ENCODE measurements at places on chromosomes 11 and 22. TPM values are rescaled to one million over a fixed set of nuclear protein-coding genes. Genes with fewer than 3 reads are reported as not detected.

GRCh38 chr11:1515082-1516060, 28.8 kb upstream of the MOB2 start:
- peak; percentile 76 for DNase-seq

DNA sequence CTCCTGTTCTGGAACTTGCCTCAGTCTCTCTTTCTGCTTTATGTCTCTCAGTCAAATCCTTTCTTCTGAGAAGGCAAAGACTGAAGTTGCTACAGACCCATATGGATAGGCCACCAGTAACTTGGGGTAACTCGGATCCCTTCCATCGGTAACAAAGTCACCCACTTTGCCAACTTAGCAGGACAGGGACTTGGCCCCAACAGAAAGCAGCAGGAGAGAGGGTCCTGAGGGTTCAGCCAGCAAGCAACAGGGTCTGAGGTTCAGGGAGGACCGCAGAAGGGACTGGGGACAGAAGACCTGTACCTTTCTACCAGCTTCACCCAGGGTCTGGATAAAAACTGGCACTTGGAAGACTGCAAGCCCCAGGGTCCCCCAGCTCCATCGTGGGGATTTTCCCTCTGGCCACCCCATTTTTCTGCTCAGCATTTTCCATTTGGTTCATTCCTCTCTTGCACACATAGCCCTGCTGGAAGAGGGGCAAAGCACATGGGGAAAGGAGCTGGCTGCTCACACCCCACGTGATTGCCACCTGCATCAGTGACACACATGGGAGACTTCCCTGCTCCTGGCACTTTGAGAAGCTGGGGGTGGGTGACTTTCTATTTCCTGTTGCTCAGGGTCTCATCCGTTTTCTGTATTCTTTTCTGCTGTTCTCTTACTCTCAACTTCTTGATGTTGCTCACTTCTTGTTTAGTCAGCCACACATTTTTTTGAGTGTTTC, 34.6 kb upstream of the GNAZ start:
- DNase-seq: peak; percentile 21

DNA sequence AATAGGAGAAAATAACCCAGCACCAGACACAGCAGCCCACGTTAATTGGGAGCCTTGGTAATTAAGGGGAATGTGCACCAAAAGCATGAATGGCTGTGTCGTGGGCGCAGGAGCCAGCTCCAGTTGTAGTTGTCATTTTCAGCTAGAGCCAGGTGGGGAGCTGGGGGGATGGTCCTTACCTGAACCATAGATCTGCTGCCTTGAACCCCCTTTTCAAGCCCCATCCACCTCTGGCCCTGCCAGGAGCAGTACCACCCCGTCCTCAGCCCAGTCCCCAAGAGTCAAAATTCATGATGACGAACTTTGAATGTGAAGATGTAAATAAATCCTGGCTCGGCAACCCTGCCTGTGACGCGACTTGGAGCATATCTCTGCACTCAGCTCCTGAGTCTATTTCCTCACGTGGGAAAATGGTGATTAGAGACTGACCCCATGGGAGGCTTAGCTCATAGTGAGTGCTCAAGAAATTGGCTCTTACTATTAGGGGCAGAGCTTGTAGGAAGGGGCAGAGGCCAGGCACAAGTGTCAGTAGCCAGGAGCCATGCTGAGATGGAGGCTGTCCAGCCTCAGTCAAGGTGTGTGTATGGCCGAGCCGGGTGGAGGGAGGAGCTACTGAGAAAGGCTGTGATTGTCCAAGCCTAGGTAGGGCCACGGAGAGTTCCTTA, 794 bp upstream of the FXYD6 start:
- no peak for DNase-seq

DNA sequence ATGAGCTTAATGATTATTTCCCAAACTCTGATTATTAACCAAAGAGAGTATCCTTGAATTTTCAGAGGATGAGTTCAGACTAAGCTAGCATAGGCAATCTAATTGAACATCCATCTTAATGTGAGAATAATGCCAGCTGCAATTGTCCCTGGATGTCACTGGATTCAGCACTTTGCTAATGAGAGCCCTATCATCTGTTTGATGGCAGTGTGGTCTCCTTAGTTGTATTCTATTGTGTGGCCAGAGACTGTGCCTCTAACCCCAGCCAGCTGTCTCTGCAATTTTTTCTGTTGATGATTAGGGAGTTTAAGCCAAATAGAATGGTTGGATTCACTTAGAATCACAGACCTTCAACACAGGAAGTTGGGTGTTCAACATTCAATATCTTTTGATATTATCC, 1249.5 kb downstream of the FAM181B start:
- no peak for DNase-seq

GRCh38 chr11:8790968-8791367, 108.4 kb downstream of the RPL27A start:
- no peak for DNase-seq

DNA sequence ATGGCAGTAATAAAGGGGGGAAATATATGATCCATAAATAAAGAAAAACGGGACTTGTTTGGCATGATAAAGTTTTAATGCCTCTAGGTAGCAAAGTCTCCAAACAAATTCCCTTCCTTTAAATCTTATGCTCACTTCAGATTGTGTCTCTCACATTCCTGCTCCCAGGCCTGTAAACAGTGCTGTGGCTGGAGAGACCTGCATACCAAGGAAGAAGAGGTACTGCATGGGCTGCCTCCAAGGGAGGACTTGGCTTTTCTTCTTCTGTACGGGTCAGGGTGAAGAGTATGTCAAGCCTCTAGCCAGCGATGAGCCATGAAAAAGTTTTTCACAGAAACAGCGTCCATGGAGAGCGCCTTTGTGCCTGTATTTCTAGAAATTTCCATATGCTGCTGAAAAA, 161.8 kb downstream of the KIRREL3 start:
- DNase-seq: no peak

- DNase-seq: no peak
These were observed 11.4 kb downstream of the CHEK2 start for GRCh38 chr22:28730179-28730578.

DNA sequence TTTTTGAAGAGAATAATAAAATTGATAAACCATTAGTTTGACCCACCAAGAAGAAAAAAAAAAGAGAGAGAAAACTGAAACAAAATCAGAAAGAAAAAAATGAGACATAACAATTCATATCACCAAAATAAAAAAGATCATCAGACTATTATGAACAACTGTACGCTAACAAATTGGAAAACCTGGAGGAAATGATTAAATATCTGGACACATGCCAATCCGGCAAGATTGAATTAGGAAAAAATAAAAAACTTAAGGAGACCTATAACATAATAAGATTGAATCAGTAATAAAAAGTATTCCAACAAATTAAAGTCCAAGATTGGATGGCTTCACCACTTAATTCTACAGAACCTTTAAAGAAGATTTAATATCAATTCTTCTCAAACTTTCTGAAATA, 136.7 kb downstream of the CASP12 start:
- no peak for DNase-seq

- no peak for DNase-seq
These were observed 1.4 kb upstream of the KCNQ1OT1 start for GRCh38 chr11:2701230-2701629.

DNA sequence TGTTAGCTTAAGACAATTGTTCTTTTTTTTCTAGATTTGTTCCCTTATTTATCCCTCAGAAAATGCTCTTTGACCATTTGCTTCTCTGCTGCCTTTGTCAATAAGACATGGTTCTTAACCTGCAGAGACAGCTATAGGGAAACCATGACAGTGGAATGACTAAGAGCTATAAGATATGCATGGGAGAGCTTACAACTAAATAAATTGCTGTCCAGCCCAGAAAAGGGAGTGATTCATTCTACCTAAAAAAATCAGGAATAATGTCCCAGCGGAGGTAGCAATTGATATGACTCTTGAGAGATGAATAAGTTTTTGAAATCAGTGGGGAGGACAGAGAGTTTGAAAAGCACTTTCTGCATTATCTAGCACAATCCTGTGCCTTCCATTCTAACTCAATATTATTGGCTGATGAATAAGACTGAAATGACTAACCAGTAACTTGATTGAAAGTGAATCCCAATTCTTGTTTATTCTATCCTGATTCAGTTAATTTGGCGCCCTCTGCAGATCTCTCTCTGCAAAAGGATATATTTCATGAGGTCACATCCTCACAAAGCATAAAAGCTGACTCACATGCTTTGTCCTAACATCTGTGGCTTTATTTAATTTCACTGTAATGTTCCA, 680.5 kb upstream of the API5 start:
- no peak for DNase-seq

GRCh38 chr22:47625013-47625385, 862.5 kb downstream of the TBC1D22A start:
- DNase-seq: no peak

GRCh38 chr11:68928136-68928880, 24.6 kb downstream of the IGHMBP2 start:
- no peak for DNase-seq

- DNase-seq: no peak
These were observed 741.4 kb downstream of the NTM start for GRCh38 chr11:132111838-132112237.

DNA sequence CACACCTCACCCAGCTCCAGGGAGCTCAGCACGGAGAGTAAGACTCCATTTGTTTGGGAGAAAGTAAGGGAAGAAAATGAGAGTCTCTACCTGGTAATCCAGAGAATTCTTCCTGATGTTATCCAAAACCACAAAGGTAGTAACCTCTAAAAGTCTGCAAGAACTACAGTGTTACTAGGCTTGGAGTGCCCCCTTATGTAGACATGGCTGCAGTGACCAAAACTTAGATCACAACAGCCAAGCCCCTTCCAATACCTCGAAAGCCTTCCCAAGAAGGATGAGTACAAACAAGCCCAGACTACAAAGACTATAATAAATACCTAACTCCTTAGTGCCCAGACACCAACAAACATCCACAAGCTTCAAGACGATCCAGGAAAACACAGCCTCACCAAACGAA, 4.9 kb downstream of the UBE2L6 start:
- DNase-seq: no peak

Gene ACCS
- total RNA-seq: 4.9 TPM

Gene CYP2D6
- 1.6 TPM for total RNA-seq

Gene FOLH1
- not detected for total RNA-seq

Gene ART5
- not detected for total RNA-seq

Gene OR56B1
- total RNA-seq: 0.16 TPM

Gene SLC29A2
- 8.1 TPM for total RNA-seq

Gene ARAP1
- total RNA-seq: 49.3 TPM

Gene KRTAP5-10
- not detected for total RNA-seq
